ENCODE measurements at places on chromosomes 11 and 22.

DNA sequence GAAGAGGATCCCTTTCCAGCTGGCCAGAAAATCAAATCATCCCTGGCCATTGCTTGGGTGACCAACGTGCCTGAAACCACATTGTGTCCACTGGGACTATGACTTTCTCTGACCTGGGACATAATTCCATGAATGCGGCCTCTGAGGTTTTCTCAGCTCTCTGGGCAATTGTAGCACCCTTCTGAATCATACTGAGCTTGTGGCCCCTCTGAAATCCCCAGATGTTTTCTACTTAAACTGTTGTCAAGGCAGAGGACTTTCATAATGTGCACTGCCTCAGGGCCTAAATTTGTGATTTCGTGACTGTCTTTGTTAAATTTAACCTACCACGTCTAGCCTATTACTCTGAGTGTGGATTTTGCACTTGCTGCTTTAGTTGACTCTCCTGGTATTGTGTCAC, 321.1 kb upstream of the PLET1 start:
- DNase-seq = no peak

GRCh38 chr11:109040303-109040702, 375.4 kb downstream of the DDX10 start:
- no peak for DNase-seq

DNA sequence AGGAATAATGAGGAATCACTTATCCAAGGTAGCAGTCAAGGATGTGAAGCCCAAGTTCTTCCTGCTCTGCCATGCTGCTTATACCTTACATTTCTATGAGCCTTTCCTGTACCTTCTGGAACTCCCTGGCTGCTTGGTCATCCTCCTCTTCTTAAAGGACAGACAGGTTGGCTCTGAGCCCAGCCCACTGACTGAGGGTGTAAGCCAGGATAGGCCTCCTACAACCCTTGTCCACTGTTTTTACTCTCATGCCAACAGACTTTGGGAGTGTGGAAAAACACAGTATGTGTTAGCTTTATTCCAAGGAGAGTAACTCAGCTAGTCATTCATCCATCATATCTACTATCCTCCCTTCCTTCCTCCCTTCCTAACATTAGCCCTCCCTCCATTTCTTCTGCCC, 47.5 kb downstream of the IRAG1 start:
- no peak for DNase-seq

- no peak for DNase-seq
Observed at GRCh38 chr11:125245299-125245698, 80.7 kb downstream of the PKNOX2 start.

GRCh38 chr11:116427337-116427902, 345.4 kb downstream of the BUD13 start:
- DNase-seq = no peak

DNA sequence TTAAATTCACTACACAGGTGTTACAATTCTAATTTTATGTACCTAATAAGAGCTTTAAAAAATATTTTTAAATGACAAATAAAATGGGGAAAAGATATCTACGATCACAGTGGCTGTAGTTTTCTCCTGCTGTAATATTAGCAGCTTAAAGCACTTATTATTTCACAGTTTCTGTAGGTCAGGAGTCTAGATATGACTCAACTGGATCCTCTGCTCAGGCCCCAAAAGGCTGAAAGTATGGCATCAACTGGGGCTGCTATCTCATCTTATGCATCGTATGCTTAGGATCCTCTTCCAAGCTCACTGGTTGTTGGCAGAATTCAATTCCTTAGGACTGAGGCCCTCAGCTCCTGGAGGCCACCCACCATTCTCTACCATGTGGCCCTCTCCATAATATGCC, 12.8 kb downstream of the FBXO3 start:
- no peak for DNase-seq

DNA sequence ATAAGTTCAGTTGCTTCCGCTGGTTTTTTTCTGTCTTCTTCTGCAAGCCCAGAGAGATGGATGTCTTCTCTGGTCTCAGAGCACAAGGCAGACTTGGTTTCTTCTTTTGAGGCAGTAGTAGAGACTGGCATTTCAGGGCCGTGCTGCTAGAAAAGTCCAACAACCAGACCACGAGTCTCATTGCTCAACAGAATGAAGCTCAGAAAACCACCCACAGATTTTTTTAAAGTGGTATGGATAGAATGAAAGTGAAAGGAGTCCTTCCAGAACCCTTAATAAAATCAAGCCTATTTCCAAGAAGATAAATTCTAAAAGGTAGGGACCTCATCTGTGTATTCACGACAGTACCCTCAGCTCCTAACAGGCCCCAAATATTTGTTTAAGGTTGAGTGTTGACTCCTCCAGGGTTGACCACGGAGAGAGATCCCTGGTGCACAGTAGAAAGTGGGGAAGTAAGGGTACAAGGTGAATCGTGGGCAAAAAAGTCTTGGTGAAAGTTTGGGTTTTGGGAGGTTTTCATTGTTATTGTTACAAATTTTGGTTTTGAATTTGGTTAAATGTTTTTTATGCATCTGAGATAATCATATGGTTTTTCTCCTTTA, 43.6 kb upstream of the DDX6 start:
- DNase-seq = no peak

GRCh38 chr22:37010174-37010573, 9.1 kb downstream of the TST start:
- DNase-seq = no peak

DNA sequence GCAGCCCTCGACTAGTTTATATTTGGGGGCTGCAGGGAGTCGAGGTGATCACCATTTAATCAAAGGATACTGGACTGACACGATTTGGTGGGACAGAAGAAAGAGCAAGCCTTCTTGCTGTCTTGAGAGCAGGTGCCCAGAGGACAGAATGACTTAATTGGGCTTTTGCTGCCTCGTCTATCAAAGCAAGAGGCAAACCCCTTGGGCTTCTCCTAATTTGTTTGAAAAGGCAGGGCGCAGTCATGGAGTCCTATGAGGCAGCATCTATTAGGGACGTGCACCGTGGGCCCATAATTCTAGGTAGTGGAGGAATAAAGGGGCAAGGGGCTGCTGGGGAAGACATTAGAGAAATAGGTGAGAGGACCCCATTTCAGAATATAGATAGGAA, 1411.3 kb downstream of the TBC1D22A start:
- DNase-seq = no peak

DNA sequence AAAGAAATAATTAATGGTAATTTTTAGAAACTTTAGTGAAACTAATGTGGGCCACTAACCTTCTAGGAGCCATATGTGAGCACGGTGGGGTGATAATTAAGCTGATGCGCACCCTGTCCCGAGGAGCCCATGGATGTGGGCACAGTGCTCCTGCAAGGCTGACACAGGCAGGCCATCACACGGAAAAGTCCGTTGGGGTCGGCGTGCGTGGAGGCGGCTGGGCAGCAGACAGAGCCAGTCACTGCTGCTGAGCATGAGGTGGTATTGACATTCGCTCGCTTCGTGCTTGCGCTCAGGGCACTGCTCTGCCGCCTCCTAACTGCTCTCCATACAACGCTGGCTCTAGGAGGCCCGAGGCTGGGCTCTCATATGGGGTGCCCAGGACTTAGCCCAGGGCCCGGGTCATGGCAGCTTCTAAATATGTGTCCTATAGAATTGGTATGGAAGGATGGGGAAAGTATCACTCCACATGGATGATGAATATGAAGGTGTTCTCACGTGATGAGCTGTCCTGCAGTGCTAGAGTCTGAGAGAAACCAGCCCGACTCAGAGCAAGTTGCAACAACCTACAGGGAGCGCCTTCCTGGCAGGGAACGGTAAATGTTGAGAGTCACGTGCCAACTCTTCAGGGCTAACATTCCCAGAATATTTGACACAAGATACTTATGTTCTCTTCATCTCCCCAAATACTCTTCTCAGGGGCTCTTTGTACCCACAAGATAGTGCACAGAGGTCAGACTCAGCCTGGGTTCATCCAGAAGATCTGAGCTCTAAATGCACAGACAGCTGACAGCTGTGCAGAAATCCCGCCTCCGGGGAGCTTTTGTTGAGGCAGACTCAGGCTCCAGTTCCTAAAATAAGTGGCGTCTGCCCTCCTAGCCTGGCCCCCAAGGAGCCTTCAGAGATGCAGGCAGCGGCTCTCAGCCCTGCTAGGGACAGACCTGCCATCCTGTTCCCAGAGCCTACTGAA, 50.6 kb upstream of the ARFGAP3 start:
- DNase-seq = no peak

DNA sequence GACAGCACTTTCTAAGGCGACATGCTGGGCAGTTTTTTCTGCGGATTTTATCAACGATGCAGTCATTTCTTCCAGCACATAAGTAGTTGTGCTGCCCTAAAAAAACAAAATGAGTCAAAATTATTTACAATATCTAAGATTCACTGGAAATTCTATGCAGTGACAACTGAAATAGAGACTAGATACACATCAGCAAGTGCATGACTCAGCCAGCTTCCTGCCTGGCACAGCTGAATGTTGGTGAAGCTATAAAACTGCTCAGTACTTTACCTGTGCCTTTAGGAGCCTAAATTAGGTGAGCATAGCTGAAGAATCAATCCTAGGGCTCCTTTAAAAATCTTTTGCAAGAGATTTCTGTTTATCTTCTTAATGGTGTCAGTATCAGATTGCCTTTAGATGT, 37.8 kb downstream of the PGR start:
- DNase-seq = no peak

GRCh38 chr22:42300259-42301076, 30.0 kb upstream of the TCF20 start:
- no peak for DNase-seq

- DNase-seq = no peak
Observed at GRCh38 chr11:61832754-61833153, 4.7 kb downstream of the FADS2 start.

GRCh38 chr11:33419924-33420323, 162.7 kb downstream of the HIPK3 start:
- DNase-seq = no peak

GRCh38 chr11:2791139-2791520, 91.3 kb upstream of the KCNQ1OT1 start:
- DNase-seq = no peak

Measured in activated CD4-positive, CD25-positive, alpha-beta regulatory T cell treated with anti-CD3 and anti-CD28 coated beads, Interleukin-2, amount 50 U/mL, for 16 hours (primary cell).